Naive thymus-derived CD4-positive, alpha-beta T cell (primary cell): ENCODE measurements at places on chromosomes 11 and 22.
A peak's percentile ranks its signal among the peaks of the same experiment; 100 is the strongest.

GRCh38 chr22:38415561-38416321, 39.3 kb downstream of the KCNJ4 start:
- DNase-seq, result no peak

DNA sequence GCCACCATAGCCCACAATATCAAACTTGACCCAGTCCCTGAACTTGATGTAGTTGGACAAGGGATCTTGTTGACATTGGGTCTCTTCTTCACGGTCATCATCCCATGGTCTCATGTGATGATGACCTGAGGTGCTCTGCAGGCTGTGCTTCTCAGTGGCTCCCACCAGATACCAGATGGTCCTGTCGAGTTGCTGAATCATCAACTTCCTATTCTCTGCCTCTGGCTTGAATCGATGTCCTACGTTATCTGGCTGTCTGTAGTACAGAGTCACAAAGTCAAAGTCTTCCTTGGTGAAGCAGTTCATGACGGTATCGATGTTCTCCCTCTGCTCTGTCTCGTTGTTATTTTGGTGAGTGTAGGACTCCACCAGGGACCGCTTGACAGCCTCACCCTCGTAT, 145.7 kb upstream of the ALDH3B2 start:
- DNase-seq, result no peak

DNA sequence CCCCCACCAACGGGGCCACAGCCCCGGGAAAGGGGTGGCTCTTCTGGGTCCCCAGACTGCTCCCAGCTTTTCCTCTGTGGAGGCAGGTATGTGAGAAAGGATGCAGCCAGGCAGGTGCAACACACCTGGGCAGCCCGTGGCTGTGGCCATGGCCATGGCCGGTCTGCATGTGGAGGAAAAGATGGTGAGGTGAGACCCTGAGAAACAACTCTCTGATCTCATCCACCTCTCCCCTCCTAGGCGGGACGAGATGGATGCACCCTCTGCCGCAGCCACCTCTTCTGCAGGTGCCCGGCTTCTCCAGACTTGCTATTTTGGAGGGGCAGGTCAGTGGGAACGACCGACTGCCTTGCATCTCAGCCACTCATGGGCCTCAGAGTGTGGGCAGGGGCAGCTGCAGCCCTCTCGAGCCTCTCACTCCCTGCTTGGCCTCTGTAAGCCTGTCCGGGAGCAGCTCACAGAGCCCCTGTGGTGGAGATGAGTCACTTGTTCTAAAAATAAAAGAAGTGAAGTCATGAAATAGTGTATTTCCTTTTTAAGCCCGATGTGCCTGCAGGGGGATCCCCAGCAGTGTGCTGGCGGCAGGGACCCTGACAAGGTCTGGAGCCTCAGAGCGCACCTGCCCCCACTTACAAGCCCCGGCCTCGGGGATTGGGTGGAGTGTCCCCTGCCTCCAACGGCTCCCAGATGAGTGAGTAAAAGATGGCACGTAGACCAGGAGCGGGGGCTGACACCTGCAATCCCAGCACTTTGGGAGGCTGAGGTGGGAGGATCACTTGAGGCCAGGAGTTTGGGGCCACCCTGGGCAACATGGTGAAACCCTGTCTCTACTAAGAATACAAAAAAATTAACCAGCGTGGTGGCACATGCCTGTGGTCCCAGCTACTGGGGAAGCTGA, 10.7 kb downstream of the SMIM38 start:
- DNase-seq, result no peak

GRCh38 chr11:13277768-13278608, at the start of gene BMAL1:
TSS of gene BMAL1 (plus strand) at chr11:13277790. CDS start at chr11:13354309, 76,519 bp downstream.
- peak; percentile 56 for DNase-seq

DNA sequence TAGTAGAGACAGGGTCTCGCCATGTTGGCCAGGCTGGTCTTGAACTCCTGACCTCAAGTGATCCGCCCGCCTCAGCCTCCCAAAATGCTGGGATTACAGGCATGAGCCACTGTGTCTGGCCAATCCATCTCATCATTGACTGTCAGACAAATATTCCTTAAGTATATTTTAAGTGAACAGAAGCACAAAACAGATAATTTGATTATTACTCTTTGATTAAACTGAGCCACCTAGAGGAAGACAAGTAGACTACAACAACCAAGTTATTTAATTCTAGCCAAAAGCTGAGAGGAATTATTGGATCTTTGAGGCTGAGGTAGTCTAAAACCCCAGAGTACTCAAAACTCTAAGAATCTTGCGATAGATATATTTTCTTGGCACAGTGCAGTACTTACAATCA, 1.2 kb downstream of the ACRV1 start:
- no peak for DNase-seq

GRCh38 chr11:128573638-128574037, 13.7 kb downstream of the ETS1 start:
- no peak for DNase-seq

GRCh38 chr11:33703234-33703633, 2.6 kb upstream of the C11orf91 start:
- no peak for DNase-seq

GRCh38 chr11:65279741-65280440, 18.1 kb downstream of the POLA2 start:
- DNase-seq, result no peak

DNA sequence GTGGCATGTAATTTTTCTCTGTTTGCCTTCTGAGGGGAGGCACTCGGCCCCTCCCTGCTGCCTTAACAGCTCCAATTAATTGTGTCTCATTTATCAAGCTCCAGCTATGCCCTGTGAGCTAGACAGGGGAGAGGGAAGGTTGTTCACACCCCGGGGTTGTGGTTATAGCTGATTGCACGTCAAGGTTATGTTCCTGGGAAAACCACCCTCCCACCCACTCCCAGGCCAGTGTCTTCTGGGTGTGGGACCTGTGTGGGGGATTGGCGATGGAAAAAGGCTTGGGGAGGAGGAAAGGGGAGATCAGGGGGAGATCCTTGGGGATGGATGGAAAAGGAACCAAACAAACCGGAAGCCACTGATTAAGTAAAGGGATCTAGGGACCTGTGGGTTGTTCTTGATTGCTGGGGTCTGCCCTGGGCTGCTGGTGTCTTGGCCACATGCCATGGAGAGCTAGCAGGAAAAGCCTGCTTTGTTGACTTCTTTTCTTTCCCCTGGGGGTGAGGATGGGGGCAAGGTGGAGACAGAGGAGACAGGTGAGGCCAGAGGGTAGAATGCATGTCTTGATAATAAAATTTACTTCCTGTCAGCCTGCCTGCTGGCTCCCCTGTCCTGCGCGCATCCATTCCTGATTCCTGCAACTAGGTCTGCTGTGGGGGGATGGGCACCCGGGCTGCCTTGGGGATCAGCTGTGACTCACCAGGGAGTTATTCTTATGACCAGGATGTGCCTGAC, 13.5 kb upstream of the SORL1-AS1 start:
- DNase-seq, result peak; percentile 46

DNA sequence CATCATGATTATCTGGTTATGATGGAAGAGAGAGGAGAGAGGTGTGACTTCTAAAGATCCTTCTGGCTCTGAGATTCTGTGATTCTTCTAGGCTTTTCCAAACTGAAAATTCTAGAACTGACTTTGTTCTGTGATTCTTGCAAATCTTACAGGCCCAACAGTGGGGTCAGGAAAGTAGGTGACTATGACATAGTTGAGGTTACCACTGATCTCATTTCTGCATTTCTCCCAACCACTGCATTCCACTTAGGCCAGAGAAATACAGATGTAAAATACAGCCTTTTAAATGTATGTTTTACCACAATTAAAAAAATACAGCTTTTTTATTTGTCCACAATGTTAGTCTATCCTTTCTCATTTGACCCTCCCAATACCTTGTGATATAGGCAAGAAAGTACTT, 83.7 kb downstream of the STIM1 start:
- no peak for DNase-seq

GRCh38 chr11:129610125-129610524, 205.5 kb upstream of the TMEM45B start:
- DNase-seq, result no peak

DNA sequence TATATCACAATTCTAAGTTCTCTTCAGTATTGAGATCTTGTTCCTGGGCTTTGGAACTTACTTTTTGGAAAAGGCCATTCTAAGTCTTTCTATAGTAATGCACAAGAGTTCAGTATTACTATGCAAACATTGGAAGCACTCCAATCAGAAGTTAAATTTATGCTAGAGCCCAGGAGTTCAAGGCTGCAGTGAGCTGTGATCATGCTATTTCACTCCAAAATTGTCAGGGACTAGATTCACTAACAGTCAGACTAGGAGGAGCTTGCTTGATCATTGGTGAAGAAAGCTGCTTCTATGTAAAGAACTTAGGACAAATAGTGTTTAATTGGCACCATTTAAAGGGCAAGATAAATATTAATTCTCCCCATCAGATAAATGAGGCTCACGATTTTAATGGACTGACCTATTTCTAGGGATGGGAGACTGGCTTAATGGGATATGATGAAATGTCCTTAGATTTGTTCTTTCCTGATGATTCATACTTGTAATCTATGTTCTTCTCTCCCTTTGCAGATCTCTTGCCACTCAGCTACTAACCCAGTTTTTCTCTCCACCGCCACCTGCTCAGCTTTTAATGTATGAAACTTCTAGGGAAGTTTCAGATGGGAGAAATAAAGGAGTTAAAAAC, 32.6 kb upstream of the TMEM123 start:
- no peak for DNase-seq

GRCh38 chr22:36385491-36386350, 2.0 kb downstream of the MYH9 start:
- DNase-seq, result peak; percentile 79

DNA sequence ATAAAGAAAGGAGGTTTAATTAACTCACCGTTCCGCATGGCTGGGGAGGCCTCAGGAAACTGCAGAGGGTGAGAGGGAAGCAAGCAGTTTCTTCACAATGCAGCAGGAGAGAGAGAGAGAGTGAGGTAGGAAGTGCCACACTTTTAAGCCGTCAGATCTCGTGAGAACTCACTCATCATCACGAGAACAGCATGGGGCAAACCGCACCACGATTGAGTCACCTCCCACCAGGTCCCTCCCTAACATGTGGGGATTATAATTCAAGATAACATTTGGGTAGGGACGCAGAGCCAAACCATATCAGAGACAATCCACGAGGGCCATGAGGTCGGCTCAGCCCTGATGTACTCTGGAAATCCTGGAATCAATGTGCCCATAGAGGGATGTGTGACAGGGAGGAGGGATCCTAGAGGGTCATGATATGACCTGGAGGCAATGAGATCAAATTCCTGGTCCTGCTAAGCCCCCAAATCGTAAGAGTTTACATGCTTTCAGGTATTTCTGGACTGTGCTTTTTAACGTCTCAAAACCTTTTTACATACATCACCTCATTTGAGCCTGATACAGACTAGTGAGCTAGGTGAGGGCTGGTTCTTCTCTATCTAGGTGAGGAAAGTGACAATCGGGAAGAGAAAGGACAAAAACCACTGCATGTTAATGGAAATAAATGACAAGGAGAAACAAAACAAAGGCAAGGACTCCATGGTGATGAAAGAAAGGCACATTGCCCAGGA, 19.5 kb upstream of the RASSF10 start:
- DNase-seq, result no peak

- DNase-seq, result no peak
Measured at GRCh38 chr22:24450610-24451009, 23.2 kb downstream of the ADORA2A start.

DNA sequence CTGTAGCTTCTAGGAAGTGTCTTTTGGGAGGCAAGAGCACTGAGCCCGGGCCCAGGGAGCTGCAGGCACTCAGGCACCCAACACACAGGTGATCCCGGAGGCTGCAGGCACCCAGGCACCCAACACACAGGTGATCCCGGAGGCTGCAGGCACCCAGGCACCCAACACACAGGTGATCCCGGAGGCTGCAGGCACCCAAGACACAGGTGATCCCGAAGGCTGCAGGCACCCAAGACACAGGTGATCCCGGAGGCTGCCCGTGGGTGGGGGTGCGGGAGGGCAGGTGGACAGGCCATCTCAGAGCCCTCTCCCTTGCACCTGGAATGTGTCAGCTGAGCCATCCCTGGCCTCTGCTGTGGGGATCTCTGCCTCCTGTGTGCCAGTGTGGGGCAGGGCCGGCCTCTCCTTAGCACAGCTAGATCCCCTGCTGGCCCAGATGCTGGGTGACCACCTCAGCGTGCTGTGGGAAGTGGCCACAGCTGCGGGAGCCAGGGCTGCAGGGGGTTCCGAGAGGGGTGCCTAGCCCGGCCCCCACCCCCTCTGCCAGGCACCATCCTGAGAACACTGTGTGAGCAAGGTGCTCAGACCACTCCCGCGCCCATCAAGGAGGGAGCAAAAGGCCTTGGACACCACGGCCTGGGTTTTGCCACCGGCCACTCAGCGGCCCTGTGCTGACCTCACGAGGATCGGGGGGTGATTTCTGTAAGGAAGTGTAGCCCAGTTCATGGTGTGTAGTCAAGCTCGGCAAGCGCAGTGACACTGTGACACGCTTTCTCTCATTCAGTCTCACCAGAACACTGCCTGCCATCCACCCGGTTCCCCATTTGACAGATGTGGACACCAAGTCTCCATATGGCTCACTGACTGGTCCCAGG, 14.2 kb downstream of the MRGPRG start:
- DNase-seq, result no peak

GRCh38 chr11:118005224-118006152, 19.3 kb downstream of the IL10RA start:
- DNase-seq, result no peak

- DNase-seq, result no peak
Measured at GRCh38 chr11:17550450-17551346, 3.6 kb downstream of the OTOG start.
